ENCODE measurements at places on chromosomes 6 and 20.

GRCh38 chr6:131565056-131565455, 8.0 kb upstream of the ARG1 start:
- no peak for DNase-seq

DNA sequence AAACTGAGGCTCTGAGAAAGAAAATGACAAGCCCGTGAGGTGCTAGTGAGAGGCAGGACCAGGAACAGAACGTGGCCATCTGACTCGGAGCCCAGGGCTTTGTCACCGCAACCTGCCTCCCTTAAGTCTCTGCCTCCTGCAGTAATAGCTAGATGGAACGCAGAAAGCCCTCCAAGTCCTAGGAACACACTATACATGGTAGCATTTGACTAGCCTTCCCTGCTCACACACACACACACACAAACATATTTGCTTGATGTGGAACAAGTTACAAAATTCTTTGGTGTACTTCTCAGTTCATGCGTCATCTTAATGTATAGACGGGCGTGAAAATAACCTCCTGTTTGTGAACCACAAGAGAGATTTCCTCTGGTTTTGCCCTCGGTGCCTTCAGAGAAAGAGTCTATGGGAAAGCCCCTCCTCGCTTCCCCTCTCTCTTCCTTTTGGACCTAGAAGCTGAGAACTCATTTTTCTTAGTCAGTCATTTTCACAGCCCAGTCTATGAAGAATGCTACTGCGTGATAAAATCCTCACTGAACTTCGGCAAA, 38.8 kb downstream of the C6orf52 start:
- DNase-seq: no peak

DNA sequence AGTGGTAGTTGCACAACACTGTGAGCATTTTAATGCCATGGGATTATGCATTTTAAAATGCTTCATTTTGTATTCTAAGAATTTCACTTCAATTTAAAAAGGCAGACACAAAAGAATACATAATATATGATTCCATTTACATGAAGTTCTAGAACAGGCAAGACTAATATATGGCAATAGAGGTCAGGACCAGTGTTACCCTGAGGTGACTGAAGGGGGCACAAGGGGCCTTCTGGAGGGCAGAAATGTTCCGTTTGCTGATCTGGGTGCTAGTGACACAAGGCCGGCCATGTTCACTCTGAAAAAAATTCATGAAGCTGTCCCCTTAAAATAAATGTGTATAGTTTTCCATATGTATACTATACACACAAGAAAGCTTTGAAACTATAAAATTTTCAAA, 28.5 kb downstream of the TASP1 start:
- no peak for DNase-seq

DNA sequence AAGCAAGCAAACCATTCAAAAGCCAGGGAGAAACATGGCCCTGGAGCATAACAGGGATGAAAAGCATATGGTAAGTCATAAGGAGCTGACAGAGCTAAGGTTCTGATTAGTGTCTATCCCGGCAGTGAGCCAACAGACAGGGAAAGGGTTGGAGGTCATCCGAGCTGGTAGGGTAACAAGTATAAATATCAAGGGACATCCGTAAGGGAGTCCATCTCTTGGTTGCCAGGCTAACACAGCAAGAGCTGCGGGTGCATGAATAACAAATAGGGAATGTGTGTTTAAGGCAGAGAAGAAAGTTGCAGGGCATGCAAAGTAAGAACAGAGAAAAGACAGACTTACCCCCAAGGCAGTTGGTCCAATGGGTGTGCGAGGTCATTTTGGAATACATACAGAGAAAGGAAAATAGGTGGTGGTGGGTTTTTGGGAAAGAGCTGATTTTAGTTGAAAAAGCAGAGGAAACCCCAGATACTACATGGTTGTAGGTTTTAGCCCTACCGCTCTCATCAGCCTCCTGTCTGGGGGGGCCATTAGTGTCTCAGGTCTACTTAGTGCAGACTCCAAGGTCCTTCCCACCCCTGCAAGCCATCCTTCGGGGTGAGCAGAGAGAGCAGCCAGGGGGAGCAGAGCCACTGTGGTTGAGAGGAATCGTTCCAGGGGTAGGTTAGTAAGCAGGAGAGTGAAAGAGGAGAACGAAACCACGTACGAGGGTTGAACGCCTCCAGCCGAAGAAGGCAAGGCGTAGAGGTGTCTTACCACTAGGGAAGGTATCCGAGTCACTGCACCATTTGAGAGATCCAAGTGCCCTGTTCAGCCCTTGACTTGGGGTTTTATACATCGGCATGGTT, at the start of gene ERVFRD-1:
Gene ERVFRD-1 (minus strand): TSS at position 805 of the 848 bp plus-strand sequence. CDS start 6,415 bp downstream, outside the sequence.
- DNase-seq: no peak

GRCh38 chr20:36988494-36988966, 37.0 kb upstream of the SAMHD1 start:
- no peak for DNase-seq

DNA sequence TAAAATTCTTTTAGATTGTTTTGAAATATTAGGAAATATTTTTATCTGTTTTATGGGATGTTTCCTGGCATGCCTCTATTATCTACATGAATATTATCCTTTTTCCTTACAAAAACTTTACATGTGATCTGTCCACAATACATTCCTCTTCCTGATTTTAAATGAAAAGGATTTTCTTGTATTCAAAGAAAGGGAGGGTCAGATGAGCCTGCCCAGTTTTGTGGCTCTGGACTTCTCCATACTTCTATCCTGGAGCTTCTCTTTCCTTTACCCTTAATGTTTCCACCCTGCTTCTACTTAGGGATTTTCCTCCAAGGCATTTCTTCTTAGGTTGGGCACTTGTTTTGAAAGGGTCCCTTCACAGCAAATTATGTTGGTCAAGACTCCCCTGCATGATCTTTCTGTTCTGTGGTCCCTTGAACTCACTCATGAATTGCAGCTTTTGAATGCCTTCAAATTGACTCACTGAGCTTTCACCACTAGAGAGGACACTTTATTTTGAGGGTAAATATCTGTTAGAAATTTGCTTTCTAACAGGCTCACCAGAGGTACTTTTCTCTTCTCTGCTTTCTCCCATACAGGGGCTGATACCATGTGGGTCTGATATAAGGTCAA, 104.9 kb downstream of the CENPW start:
- DNase-seq: no peak

GRCh38 chr6:165766457-165766856, 103.4 kb upstream of the PDE10A start:
- DNase-seq: no peak

DNA sequence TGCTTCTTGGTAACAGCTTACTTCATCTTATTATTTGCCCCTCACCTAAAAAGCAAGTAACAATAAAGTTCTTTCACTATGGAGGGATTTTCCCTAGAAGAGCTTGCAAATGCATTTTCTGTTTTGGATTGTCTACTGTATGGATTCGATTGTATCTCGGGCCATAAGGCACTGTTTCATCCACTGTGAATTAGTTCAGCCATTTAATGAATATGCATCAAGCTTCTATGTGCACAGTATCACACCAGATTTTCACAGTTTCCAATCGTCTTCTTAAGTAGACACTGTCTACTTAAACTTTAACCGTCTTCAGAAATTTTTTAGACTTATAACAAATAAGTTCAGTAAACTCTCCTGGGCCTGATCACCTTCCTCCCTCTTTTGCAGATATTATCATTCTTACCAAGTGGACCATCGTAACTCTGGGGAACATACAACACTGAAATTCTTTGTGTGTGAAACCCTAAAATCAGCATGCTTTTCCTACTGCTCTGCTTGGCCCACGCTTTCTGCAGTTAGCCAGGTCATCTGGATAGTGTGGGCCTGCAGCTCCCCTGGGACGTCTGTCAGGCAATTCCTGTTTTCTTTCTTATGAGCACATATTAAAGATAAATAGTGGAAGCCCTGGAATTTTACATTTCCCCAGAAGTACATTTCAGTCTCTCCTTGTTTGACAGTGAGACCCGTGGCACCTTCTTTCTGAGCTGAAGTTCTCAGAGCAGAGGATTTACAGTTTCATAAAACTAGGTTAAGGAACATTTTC, 136.5 kb upstream of the PDE10A start:
- no peak for DNase-seq

DNA sequence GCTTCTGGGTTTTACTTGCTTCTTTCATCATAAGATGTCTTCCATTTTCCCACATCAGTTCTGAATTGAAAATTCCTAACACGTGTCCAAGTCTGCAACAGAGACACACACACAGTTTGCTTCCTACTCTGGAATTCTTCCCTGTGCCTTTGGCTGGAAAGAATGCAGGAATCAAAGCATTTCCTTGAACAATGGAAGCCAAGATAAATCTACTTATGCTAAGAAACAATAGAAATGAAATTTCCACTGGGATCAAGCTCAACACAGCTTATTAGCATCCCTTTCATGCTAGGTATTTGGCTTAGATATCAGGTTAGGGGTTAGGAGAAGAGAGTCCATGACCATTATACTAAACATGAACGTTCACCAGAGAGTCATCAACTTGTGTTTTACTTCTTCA, 101.1 kb upstream of the SCAF8 start:
- DNase-seq: no peak

DNA sequence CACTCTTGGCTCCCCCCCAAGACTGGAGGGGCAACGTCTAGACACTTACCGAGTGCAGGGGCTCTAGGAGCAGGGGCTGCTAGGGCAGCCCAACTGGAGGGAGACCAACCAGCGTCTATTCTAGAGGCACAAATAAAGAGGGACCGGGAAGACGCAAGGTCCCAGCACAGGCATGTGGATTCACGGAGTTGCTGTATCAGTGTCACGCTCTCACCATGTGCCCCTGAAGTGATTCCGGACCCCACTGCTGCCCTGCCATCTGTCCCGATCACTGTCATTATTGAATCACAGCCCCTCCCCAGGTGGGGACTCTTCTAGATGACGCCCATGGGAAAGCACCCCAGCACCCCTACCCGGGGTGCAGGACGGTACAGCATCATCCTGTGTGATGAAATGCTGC, 54.2 kb downstream of the RAMACL start:
- DNase-seq: no peak

DNA sequence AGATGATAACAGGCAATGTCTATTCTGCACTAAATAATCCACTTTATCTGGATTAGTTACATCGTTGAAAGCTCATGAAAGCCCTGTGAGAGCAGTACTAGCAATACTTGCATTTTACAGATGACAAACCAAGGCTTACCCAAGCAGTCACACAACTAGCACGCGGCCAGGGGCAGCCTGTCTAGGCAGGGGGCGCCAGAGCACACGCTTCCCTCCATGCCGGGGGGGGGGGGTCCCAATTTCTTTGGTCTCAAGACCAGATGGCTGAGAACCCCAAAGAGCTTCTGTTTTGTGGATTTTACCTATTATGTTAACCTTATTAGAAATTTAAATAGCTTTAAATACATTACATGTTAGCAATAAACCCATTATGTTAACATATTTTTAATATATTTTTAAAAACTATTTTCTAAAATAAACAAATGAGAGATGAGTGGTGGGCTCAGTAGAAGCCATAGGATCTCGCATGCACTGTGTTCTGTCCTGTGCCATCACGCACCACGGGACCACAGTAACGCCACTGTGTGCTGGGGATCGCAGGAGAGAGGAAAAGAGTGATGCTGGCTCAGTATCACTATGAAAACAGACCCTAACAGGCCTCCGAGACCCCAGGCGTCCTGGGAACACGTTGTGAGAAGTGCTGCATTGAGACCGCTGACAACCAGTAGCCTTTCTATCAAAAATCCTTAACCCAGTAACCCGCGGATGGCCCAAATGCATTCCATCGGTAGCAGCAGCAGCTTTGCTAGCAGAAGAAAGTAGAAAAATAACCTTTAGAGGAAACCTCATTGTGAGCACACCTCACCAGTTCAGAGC, 5.3 kb upstream of the PRR18 start:
- no peak for DNase-seq

DNA sequence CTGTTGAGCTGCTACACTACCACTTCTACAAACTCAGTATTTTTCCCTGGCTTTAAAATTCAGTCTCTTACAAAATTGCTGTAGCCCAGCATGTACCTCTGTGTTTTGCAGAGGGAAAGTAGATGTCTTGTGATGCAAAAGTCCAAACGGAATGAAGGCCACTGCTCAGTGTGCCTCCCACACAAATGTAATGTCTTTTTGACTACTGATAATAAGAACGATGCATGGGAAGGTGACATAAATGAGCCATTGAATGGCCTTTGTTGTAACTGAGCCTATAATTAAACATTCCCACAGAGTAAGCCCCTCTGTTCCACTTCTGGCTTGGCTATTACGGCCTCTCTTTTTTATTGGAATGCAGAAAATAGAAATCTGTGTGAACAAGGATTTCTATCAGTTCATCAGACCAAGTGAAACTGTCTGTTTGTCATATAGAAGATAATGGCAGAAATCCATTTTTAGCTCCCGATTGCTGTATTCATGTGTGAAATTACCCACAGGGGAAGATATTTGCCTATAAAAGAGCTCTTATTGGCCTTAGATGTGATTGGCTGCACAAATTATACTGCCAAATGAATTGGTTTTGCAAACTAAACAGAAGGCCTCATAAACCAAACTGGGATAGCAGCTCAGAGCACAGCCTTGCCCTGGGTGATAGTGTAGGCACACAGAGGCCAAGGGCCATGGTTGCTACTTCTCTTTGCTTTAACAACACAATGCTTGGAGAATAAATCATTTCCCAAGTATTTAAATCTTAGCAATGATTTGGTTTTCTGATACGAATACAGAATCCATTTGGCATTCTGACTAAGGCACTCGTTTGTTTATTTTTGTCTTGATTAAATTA, 241.5 kb upstream of the PLN start:
- no peak for DNase-seq
